Activated naive CD4-positive, alpha-beta T cell treated with anti-CD3 and anti-CD28 coated beads for 36 hours (primary cell): ENCODE measurements at places on chromosomes 16 and 17.
A peak's percentile ranks its signal among the peaks of the same experiment; 100 is the strongest.

GRCh38 chr16:51419768-51420167 lies 268.7 kb upstream of the SALL1 start:
- DNase-seq = no peak

DNA sequence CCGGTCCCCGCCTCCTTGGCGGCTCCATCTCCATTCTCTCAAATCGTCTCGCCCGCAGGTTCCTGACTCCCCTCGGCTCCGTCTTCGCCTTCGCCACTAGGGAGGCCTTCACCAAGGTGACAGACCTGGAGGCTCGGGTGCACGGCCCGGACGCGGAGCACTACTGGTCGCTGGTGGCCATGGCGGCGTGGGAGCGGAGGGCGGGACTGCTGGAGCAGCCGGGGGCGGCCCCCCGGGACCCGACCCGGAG lies 862 bp downstream of the GLTPD2 start:
- DNase-seq = no peak

DNA sequence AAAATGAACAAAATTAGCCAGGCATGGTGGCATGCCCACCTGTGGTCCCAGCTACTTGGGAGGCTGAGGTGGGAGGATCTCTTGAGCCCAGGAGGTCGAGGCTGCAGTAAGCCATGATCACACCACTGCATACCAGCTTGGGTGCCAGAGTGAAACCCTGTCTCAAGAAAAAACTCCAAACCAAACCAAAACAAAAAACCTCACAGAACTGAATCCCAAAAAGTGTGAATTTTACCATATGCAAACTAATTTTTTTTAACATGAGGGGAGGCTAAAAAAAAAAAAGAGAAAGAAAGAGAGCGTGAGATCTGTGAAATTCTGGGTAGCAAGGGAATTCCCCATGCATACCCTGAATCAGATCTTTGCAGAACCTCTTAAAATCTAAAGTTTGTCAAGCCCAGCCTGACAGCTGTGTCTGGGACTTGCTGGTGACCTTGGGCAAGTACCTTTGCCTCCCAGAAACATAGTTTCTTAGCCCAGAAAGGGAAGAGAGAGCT lies 17.1 kb upstream of the CDH1 start:
- peak; percentile 80 for DNase-seq

GRCh38 chr17:58556833-58557250 lies 42.4 kb upstream of the MTMR4 start:
- DNase-seq = no peak

- DNase-seq = peak; percentile 90
These were observed 10.0 kb downstream of the ATP5PD start for GRCh38 chr17:75036643-75037268.

- peak; percentile 66 for DNase-seq
These were observed 468 bp downstream of the IL4R start for GRCh38 chr16:27314161-27314723.

DNA sequence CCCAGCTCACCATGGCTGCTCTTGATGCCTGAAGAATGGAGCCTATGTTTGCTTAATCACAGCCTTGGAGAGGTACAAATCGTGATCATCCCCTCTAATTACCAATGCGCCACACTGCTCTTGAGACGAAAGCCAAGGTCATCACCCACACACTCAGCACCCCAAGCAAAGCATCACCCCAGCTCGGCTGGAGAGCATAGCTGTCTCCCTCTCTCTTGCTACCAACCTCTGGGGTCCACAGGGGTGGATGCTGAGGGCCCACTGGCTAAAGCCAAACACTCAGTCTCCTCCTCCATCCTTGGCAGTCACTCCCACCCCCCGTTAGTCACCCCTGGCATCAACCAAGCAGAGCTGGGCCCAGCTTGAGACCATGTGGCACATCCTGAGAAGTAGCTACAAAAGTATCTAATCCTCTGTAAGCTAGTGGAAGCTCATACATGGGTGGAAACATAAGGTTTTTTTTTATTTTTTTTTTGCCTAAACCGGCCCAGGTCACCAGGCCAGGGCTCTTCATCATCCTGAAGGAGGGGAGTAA lies 44.8 kb downstream of the PIMREG start:
- no peak for DNase-seq
